ENCODE measurements at places on chromosomes 6 and 20.

- DNase-seq: no peak
These were observed 350.1 kb upstream of the TSHZ2 start for GRCh38 chr20:52622081-52622480.

DNA sequence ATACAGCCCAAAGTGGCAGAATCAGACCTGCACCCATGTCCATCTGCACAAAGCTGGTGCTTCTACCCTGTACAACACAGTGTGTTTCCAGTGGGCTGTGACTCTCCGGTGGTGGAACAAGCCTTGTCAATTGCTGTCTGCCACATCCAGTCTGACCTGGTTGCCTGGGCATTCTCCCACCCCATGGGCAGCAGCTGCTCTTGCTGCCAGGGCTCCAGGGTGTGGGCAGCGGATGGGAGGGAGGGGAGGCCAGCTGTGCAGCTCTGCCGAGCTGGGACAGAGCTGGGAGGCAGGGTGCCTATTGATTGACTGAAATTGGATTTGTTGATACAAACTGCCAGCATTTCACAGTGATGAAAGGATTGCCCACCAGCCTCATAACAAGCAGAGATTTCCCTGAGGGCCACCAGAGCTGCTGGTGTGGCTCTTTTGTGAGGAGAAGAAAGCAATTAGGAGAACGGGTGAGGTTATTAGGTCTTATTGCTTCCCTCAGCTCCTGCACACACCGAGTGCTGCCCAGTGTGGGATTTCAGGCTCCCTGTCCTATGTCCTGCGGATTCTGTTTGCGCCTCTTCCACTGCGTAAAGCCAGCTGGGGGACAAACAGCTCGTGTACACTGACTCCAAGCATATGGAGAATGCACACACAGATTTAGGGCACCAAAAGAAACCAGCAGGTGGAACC is 150.8 kb downstream of the NRN1 start:
- no peak for DNase-seq

DNA sequence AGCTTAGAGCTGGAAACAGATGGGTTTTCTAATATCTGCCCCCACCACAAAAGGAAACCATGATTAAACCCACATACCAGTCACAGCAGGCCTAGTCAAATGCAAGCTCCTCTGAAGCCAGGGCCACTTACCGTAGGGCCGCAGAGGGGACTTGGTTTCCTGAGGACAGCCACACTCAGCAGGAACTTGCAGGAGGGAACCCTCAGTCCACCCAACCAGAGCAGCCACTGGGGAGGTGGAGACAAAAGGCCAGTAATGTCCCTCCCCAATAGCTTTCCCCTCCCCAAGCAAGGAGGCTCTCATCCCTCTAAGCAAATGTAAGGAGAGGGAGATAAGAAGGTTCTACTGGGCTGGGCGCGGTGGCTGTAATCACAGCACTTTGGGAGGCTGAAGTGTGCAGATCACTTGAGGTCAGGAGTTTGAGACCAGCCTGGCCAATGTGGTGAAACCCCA is 384.4 kb upstream of the JARID2 start:
- no peak for DNase-seq

GRCh38 chr6:99338188-99338587 is 11.3 kb downstream of the FAXC start:
- no peak for DNase-seq

- no peak for DNase-seq
These were observed 2.1 kb upstream of the ERGIC3 start for GRCh38 chr20:35539756-35540212.

DNA sequence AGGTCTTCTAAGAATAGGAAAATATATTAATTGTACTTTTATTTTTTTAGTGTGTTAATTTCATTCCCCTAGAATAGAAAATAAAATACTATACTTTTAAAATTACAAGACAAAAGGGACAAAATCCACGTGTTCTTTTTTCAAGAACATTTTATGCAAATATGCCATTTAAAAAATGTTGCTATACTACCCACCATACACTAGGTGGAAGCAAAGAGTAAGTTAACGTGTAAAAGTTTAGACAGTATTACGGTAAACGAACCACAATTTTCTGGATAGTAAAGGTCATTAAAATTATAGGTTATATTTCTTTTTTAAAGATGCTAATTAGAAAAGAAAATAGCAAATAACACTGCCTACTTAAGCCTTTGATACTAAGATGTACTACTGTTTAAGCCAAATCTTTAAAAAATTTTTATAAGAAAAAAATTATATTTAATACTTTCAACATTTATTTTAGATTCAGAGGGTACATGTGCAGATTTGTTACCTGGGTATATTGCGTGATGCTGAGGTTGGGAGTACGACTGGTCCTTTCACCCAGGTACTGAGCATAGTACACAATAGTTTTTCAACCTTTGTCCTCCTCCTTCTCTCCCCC is 287.6 kb downstream of the PHF3 start:
- no peak for DNase-seq

DNA sequence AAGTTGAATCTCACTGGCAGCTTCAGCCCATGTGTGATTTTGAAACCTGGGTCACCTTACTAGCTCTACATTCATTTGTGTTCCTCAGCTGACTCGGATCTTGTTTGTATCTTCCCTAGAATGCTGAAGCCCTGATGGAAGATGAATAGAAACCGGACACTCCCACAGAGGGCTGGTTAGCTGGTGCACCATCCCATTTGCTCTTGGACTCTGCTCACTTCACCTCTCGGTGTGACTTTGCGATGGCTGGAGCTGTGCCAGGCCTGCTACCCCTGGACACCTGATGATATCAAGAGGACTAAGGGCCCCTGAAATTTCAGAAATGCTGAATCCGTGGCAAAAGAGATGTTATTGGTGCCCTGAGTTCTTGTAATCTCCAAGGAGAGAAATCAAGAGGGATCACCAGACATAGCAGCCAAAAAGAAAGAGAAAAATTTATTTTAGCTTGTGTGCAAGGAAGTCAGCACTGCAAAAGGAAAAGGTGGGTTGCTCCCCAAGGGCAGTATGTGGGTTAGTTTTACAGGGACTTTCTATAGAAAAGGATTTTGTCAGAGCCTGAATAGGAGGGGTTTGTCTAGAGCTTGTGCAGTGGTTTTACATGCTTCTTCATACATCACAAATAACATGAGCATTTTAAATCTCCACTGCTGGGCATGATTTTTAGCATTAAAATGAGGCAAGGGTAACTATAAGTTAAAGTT is 426.3 kb upstream of the NOX3 start:
- no peak for DNase-seq

DNA sequence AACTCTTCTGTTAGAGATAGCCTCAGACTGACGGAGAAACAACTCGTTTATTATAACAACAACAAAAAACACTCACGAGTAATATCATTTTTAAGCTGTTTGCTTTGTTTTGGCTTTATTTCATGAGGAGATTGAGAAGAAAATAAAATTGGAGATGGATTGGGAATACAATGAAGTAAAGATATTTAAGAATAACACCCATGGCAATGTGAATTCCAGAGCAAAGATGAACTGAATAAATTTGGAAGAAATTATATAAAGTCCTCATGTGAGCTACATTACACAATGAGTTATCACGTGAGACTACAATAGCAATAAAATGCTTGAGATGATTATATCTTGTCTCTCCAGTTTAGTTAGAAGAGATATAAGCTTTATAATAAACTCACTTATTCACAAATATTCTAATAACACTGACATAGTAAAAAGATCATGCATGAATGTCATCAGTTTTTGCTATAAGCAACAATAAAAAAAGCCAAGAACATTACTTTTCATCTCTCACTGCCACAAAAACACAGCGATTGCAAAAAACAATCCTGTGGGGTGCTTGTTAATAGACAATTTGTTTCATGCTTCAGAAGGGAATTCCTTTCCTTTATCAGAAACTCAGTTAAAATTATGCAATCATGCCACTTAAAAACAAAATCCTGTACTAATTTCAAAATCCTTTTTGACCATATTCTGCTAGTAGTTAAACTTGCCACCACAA is 696.7 kb upstream of the MARCKS start:
- DNase-seq: no peak

DNA sequence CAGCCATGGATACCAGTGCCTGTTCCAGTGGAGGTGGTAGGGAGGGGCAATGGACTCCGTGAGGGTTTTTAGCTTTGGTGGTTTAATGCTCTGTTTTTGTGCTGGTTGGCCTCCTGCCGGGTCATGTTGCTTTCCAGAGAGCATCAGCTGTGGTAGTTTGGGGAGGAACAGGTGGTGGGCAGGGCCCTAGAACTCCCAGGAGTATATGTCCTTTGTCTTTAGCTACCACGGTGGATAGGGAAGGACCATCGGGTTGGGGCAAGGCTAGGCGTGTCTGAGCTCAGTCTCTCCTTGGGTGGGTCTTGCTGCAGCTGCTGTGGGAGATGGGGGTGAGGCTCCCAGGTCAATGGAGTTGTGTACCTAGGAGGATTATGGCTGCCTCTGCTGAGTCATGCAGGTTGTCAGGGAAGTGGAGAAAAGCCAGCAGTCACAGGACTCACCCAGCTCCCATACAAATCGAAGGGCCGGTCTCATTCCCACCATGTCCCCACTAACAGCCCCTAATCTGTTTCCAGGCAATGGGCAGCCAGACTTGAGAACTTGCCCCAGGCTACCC is 38.9 kb downstream of the MRAP2 start:
- no peak for DNase-seq

DNA sequence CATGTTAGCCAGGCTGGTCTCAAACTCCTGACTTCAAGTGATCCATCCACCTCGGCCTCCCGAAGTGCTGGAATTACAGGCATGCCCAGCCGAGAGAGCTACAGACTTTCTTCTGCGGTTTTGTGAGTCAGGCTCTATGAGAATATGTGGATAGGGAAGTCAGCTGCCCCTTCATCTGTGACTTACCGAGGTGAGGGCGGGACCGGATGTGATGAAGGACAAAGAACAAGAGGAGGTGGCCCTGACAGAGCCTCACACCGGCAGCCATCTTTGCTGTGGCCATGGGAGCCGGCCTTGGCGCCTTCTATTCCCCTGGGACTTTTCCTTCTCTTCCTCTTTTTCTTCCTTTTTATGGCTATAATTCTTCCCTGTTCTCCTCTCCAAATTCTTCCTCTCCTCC is 67.0 kb downstream of the IYD start:
- no peak for DNase-seq

GRCh38 chr6:31249184-31249583 is 22.7 kb downstream of the HLA-C start:
- DNase-seq: no peak

DNA sequence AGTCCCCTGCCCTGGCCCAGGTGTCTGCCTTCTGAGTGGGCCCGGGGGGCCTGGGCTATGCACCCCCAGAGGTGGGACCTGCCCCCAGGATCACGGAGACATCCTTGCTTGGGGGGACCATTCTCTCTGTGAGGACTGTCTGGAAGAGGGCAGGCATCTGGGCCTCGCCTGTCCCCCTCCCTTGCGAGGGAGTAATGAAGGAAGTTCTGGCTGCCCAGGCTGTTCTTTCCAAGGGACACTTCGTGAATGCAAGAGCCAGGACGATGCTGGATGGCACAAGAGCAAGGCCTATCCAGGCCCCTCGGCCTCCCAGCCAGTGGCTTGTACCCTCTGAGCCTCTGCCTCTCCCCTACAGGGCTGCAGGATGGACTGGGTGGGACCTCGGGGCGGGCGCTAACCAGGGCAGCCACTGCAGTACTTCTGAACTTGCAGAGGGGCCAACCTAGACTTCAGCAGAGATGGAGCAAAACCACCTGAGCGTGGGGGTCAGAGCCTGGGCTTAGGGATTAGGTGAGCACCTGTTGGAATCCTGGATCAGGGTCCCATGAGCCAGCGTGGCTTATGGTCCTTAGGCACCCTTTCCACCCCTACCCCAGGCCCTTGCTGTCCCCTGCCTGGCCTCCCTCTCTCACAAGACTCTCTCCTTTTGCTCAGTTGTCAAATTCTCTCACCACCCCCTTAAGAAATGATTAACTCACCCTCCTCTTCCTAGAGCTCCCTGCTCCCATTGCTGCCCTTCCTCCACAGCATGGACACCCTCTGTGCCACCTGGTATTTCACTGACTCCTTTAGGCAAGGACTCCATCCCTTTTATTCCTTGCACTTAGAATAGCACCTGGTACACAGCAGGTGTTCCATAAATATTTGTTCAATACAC is 53.2 kb downstream of the CTCFL start:
- DNase-seq: no peak

DNA sequence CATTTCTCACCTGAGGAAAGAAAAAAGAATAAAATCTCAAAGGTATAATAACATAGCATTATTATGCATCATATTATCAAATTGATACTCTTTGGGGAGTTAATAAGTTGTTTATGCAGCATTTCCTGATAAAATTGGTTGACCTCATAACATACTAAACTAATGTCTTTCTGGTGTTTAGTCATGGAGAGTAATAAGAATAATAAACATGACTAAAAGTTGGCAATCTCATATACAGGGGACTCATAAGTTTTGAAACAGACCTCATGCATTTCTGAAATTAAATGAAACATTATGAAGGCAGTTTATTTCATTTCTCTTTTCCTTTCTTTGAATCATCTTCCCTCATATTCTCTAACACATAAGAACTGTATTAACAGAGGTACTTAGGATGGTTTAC is 60.5 kb upstream of the PRDM1 start:
- DNase-seq: no peak

- no peak for DNase-seq
These were observed 171.3 kb downstream of the TMEM242 start for GRCh38 chr6:157151989-157152388.

GRCh38 chr20:49831022-49831769 is 18.6 kb downstream of the SLC9A8 start:
- DNase-seq: no peak

- DNase-seq: no peak
These were observed 26.5 kb upstream of the RNF24 start for GRCh38 chr20:4041748-4042411.

- peak; percentile 9 for DNase-seq
These were observed 91.0 kb downstream of the PPP1R14C start for GRCh38 chr6:150233843-150234269.

GRCh38 chr20:37850036-37850592 is 52.8 kb upstream of the VSTM2L start:
- DNase-seq: no peak

GRCh38 chr20:48329031-48329615 is 498.7 kb downstream of the PREX1 start:
- no peak for DNase-seq

DNA sequence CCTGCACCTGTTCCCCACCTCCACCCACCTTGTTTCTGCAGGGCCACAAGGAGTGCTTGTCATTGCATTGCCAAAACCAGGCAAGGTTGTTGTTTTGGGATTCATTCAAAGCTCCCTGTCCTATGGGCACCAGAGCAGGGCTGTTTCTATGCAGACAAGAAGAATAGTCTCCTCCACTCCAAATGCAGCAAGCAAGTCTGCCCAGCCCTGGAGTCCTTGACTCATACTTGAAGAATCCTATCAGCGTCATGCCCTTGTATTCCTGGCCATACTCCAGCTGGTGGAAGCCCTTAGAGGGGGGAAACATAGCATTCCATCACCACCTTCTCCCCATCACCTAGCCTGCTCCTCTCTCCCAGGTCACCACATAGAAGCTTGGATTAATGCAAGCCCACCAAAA is 145.3 kb upstream of the ECI2 start:
- no peak for DNase-seq

- DNase-seq: peak; percentile 10
These were observed 168.0 kb downstream of the HDGFL1 start for GRCh38 chr6:22737331-22737730.

GRCh38 chr6:5099537-5099936 is 14.4 kb downstream of the PPP1R3G start:
- no peak for DNase-seq

Data from amygdala (tissue), 56 donors.